ENCODE measurements at places on chromosomes 5 and 9.

DNA sequence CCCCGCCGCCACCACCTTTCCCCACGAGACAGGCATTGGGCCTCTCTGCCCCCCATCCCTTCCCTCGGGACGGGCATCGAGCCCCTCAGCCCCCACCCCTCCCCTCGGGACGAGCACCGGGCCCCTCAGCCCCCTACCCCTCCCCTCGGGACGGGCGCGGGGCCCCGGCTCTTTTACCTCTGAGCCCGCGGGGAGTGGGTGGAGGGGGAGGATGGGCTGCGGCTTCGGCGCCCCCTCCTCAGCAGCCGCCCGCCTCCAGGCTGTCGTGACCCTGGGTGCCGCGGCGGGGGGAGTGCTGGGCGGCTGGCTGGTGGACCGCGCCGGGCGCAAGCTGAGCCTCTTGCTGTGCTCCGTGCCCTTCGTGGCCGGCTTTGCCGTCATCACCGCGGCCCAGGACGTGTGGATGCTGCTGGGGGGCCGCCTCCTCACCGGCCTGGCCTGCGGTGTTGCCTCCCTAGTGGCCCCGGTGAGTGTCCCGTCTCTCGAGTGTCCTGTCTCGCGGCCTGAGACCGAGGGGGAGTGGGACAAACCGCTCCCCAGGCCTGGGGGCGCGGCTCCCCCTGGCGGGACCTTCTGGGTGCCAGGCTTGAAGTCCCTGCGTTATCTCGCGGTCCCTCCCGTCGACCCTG is 791 bp downstream of the SLC2A8 start:
- DNase-seq = no peak

GRCh38 chr9:96067004-96067403 is 191.5 kb downstream of the ERCC6L2 start:
- no peak for DNase-seq

GRCh38 chr5:108642170-108642906 is 105.4 kb upstream of the FER start:
- peak; percentile 16 for DNase-seq

DNA sequence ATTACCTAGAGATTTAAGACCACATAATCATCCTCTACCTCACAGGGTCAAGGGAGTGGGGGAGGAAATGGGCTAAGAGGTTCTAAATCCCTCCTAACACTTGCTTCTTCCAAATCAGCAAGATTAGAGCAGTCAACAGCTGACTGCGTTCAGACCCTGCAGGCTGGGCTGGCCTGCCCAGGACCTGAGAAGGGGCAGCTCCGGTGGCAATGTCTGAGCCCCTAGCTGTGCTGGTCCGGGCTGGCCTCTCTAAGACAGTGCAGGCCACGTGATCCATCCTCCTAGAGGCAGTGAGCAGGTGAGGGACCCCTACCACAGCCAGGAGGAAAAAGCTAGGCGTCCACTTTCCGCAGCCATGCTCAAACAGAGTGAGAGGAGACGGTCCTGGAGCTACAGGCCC is at the start of gene KCNV2:
Gene KCNV2 (plus strand): TSS at position 126 of the 400 bp plus-strand sequence. CDS start 230 bp downstream, at position 356.
- no peak for DNase-seq

DNA sequence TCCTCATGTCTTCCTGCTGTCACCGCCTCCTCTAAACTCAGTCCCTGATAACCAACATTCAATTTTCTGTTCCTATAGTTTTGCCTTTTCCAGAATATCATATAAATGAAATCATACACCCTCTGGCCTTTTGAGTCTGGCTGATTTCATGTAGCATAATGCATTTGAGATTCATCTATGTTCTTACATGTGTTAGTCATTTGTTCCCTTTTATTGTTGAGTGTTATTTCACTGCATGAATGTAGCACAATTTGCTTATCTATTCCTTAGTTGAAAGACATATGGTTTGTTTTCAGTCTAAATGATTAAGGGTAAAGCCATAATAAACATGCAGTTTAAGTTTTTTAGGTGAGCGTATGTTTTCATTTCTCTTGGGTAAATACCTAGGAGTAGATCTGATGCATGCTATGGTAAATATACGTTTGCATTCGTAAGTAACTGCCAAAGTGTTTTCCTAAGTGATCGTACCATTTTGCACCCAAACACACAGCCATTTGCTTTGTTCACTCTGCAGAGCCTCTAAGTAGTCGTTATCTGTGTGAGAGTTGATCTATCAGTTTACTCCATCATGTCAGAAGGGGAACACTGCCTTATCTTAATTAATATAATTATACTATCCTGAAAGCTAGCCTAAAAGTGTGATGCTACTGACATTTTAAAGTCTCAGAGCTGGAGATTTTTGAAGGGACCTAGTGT is 460.8 kb downstream of the DMAC1 start:
- DNase-seq = no peak

DNA sequence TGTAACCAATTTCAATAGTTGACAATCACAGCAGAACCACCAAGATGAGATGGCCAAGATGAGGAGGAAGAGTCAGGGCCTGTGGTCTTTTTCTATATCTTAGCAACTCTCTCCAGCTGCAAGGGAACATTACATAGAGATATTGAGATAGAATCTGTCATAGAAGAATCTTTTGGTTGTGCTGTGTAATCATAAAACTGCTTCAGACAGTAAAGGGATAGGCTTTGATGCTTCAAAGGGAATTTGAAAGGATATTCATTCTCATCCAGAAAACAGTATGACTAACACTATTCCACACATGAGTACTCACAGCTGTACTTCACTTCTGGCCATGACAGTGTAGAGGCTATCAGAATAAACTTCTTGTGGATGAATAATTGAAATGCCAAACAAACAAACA is 145.9 kb downstream of the YIPF5 start:
- DNase-seq = no peak

GRCh38 chr5:78633700-78634099 is 14.9 kb downstream of the LHFPL2 start:
- DNase-seq = no peak

GRCh38 chr9:76766126-76766525 is 1.9 kb downstream of the PCA3 start:
- DNase-seq = no peak

- DNase-seq = no peak
Observed at GRCh38 chr9:115198001-115198400, 80.0 kb upstream of the TNC start.

- DNase-seq = no peak
Observed at GRCh38 chr9:130448035-130448624, 3.4 kb downstream of the ASS1 start.

DNA sequence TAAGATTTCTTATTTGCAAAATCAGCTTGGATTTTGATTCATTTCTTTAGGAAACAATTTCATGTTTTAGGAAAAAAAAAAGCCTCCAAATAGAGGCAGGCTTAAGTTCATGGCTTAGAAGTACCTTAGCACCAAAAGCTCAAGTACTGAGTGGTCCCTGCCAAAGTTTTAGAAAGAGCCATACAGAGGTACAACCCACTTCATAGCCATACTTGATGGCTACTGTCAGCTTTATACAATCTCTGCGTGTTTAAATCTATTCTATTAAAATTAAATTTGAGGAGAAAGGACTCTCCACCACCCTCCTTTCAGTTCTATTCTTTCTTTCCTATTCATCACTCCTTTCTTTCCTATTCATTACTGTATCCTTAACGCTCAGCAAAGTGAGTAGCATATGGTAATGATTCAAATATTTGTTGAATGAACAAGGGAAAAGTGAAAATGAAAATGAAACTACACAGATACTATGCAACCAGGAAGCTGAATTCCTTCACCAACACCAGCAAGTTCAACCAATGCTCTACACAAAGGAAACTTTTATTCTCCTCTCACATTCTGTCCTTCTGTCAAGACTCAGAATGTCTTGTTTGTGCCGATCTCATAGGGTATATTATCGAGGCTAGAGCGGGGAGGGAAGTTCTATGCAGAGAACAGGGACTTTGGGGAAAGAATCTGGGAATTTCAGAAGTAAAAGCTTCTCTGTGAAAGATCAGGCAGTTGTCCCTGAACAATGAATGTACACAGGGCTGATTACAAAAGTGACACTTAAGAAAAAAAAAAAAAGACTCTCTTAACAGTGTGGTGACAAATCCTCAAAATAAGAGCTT is 138.6 kb upstream of the SPEF2 start:
- DNase-seq = no peak

DNA sequence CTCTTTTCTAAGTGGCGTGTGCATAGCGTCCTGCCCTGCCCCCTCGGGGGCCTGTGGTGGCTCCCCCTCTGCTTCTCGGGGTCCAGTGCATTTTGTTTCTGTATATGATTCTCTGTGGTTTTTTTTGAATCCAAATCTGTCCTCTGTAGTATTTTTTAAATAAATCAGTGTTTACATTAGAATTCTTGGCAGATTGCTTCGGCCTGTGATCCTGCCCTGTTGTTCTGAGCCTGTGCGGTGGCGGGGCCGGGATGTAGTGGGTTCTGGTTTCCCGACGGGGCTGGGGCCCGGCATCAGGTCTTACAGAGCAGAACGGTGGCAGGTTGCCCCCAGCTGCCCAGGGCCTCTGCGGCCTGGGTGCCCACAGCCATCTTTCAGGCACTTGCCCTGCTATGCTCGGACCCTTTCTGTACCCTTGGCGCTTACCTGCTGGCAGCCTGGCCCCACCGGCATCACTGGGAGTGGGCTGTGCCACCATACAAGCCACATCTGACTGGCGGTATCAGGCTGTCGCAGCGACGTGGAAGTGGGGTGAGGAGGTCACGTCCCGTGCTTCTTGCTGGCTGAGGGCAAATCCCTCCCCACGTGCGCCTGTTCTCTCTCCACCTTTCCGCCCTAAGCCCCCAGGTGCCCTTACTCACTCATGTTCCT is 9.0 kb downstream of the QRFP start:
- DNase-seq = no peak

GRCh38 chr9:130751631-130752355 is 58.2 kb downstream of the EXOSC2 start:
- DNase-seq = no peak

DNA sequence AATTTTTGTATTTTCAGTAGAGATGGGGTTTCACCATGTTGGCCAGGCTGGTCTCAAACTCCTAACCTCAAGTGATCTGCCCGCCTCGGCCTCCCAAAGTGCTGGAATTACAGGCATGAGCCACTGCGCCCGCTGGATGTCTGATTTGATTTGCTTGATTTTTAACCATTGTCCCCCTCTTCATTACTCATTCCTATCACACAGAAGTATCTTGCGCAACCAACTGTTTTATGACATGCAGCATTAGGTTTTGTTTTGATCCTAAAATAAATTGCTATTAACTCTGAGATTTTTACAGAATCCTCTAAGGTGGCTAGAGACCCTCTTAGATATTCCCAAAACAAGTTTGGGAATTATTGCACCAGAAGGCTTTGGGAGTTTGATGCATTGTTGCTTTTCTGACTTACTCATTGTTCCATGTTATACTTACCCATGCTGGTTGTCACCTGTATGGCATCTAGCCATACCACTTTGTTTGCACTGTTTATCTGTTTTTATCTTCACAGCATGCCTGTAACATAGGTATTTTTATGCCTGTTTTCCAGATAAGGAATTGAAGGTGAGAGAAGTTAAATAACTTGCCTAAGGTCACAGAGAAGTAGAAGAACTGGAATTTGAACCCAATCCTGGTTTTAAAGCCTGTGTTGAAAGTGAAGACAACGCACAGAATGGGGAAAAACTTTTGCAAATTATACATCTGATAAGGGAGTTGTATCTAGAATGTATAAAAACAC is 35.9 kb upstream of the PWWP2A start:
- no peak for DNase-seq

- peak; percentile 69 for DNase-seq
Observed at GRCh38 chr9:129131300-129132145, 20.3 kb downstream of the PTPA start.

DNA sequence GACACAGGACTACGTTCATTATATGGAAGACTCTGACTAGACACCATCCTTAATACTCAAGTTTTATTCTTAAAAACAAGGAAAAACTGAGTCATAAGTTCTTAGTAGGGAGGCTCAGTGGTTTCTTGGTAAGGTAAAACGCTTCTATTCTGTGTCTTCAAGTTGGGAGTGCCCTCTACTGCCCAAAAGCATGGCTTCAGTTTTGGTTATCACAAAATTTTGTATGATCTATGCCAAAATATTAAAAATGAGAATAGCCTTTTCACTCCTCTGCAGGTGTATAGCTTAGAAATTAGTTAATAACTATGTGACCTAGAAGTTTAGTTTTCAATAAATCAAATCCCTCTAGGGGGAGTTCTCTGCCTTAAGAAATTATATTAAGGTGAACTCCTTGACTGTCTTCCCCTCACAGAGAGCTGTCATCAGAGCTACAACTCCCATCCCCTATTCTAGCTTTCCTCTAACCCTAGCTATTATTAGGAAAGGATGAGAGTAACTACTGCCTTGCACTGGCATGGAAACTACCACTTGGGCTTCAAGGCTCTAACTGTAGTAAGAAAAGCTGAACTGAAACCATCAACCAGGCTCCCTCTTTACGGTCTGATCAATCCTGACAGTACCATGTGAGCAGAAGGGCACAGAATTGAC is 189.7 kb downstream of the GNAQ start:
- no peak for DNase-seq

DNA sequence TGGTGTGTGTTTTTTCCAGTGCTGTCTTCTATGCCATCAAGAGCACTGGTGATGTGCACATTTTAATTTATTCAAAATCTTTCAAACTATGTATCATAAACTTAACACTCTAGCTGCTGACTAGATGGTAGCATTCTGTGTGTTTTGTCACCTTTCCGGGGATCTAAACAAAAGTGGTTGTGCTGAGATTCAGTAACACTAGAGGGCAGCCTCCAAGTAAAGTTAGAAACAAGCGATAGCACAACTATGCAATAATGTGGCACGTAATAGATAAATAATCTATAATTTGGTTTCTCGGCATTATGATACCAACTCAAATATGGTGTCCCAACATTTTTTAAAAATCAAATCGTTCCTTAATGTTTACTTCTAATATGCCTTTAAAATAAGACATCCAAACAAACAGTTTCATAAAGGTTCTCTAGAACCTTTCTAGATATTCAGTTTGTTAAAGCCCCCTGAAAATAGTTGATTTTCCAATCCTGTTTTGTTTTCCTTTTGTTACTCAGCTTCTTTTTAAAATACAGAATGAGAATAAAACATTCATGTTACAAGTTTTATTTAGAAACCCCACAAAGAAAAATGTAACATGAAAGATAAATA is 16.9 kb downstream of the SEMA6A start:
- no peak for DNase-seq

- DNase-seq = no peak
Observed at GRCh38 chr9:134324359-134325095, 1.7 kb upstream of the RXRA start.

- no peak for DNase-seq
Observed at GRCh38 chr5:141826674-141827073, 51.5 kb downstream of the PCDH1 start.

DNA sequence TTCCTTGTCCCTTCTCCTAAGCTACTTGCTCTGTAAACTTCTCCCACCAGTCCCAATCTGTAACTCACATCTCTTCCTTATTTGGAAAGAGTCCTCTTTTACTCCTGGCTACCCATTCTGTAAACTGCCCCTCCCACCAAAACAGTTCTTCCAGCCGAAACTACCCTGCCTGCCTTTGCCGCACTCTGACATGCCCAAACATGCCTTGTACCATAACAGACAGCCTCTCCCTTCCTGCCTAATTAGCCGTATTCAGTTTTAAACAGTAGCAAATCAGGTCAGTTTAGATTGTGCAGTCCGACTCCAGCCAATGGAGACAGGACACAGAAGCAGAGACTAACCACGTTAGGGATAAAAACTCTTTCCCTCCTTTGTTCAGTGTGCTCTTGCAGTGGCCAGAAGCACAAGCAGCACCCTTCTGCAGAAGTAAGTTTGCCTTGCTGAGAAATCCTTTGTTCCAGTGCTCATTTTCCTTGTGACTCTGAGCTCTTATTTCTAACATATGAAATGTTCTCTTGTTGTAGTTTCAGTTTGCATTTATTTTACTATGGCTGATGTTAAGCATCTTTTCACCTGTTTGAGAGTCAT is 5.4 kb upstream of the GLT6D1 start:
- no peak for DNase-seq

GRCh38 chr9:128162215-128163026 is 2.4 kb downstream of the BBLN start:
- DNase-seq = no peak
